SW 1271 (cell line): ENCODE measurements at places on chromosomes 3 and 15.

GRCh38 chr3:51392355-51393133 lies 1.5 kb downstream of the RBM15B start:
- DNase-seq: no peak

GRCh38 chr3:148694116-148694515 lies 3.6 kb upstream of the AGTR1 start:
- DNase-seq: no peak

DNA sequence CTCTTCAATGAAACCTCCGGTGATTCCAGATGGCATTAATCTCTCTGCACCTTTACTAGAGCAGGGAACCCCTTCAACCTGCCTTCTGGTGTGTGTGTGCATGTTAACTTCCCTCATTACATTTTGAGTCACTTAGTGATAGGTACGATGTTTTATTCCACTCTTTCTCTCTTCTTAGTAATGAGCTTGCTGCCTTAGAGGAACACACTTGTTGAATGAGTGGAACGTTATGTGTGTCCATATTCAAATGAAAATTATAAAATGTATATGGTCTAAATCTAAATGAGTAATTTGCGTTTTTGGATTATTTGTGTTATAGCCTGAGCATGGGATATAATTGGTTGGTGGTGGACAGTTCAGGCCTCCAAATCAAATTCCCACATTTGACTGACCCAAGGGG lies 12.1 kb downstream of the MAP2K5 start:
- no peak for DNase-seq

DNA sequence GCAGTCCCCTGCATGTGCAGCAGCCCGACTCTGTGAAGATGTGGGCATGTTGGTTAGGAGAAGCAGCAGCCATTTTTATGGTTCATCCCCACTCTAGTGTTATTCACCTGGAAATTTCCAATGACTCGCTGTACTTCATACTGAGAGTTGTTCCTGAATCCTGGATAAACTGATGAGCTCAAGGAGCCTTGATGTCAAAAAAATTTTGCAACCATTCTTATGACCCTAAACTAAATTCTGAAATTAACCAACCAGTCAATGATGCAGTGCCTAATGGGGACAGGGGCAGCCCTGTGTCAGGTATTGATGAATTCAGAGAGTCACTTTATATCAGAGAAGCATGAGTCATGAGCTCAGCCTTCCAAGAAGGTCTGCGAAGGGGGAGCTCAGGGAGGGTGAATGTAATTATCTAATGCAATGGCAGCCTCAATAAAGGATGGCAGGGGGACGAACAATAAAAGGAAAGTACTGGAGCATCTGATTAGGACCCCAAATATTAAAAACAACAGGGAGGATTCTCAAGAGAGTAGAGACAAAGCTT lies 108.4 kb upstream of the VEPH1 start:
- DNase-seq: no peak

DNA sequence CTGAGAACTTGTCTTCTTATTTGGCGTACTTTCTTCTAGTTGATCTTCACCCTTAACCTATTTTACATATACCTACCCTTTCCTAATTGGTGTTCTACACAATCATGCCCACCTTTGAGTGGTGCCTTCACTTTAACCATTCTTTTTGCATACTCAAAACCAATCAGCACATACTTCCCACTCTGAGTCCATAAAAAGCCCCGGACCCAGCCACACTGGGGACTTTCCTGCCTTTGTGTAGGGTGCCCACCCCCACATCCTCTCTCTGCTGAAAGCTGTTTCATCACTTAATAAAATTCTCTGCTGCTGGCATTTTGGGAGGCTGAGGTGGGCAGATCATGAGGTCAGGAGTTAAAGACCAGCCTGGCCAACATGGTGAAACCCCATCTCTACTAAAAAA lies 15.9 kb upstream of the CHST2 start:
- DNase-seq: no peak

GRCh38 chr3:195032955-195033354 lies 238.0 kb downstream of the XXYLT1 start:
- DNase-seq: no peak

DNA sequence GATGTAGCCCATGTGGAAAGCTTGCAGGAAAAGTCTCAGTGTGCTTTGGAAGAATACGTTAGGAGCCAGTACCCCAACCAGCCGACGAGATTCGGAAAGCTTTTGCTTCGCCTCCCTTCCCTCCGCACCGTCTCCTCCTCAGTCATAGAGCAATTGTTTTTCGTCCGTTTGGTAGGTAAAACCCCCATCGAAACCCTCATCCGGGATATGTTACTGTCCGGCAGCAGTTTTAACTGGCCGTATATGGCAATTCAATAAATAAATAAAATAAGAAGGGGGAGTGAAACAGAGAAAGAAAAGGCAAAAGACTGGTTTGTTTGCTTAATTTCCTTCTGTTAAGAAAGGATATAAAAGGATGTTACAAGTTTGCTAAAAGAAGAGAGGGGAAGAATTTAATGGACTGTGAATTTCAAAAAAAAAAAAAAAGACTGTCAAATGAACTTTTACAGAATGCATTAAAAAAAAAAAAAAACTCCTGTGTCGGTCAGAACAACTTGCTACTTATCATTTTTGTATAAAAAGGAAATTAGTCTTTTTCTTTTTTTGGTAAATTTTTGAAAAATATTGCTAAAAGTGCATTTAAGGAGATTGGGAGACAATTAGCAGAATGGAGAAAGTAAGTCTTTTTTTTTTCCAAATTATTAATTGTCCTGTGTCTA lies 7.0 kb downstream of the NR2F2 start:
- peak; percentile 40 for DNase-seq

DNA sequence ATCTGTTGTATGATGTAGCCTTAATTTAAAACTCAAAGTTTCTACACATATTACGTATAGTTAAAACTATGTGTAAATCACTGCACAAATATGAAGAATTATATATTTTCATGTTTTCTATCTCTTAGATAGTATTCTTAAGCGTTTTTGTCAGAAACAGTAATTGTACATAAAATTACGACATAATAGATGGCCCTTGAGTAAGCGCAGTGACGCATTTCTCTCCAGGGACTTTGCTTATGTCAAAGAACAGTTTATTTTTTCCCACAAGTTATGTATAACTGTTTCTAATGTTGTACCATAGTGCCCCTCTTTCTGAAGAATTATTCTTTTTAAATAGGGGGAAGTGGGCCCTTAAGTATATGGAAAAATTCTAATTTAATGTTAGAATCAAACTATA lies 934.0 kb downstream of the VGLL3 start:
- no peak for DNase-seq

DNA sequence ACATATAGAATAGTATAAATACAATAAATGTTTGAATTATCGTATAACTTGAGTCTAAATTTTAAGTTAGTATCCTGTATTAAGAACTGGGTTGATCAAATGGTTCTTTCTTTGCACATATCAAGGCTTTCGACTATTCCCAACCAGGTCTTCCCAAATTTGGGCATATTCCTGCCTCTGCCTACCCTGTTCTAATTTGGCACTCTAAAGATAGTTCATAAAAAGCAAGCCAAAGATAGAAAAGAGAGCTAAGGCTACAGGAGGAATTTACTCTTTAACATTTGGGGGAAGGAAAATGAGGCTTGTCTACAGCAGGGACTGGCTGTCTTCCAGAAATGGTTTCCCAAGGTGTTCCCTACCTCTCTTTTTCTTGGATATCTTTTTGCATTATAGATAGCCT lies 36.1 kb downstream of the SLC35A5 start:
- DNase-seq: no peak

DNA sequence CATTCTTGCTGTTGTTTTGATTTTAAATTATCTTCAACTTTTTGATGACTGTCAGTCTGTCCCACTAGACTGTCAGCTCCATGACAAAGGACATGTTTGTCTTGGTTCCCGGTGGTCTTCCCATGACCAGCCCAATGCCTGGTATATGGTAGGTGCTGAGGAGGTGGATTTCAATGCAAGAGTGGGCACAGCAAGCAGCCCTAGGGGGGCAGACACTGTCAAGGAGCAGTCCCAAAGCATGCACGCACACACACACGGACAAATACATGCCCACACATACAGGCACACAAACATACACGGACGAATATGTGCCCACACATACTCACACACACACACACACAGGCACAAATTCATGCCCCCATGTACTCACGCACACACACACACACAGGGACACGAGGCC lies 12.0 kb downstream of the KLF15 start:
- DNase-seq: no peak

DNA sequence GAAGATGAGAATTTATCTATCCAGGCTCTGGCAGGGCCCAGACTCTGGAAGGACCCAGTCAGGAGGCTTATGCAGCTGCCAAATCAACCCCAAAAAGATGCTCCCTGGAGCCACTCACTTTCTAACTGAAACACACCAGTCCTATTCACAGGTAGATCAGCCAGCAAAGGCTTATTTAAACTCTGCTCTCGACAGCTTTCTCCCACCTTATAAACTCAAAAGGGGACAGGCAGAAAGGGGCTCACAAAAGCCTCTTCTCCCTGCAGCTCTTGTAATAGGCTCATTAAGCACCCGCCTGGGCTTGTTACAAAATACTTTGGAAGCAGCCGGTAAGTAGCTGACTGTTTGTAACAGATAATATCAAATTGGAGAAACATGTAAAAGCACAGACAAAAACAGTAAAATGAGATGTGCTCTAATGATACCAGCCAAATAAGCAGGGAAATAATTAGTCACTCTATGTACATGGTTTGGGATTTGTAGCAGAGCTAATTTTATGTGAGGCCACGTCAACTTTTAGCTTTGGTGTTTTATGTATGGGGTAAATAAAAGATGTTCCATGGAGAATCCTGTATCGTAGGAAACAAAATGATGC lies 213.8 kb downstream of the NR2F2 start:
- no peak for DNase-seq

DNA sequence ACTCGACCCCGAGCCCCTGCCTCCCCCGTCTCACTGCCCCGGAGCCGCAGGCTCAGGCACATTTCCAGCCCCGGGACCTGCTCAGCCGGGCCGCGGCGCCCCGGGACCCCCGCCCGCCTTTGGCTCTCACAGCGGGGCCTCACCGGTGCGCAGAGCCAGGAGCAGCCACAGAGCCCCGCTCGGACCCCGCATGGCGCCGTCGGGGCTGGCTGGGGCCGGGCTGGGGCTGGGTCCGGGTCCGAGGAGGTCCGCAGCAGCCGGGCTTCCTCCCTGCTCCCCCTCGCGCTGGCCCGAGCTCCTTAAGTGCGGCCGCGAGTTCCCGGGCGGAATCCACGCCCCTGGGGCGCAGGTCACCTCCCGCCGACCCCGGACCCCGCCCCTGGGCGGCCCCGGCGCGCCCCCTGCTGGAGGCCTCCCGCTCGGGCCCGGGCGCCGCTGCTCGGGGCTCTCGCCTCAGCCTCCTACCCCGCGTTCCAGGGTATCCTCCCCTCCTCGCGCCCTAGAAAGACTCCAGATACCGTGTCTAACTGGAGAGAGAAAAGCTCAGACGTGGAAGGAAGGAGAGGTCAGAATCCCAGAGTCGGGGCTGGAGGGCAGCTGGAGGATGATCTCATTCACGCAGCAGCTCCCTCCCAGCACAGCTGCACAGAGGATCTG lies at the start of gene MELTF:
MELTF (minus strand) TSS at position 307 of the 657 bp plus-strand sequence; CDS start at position 192, 115 bp downstream.
- peak; percentile 46 for DNase-seq

DNA sequence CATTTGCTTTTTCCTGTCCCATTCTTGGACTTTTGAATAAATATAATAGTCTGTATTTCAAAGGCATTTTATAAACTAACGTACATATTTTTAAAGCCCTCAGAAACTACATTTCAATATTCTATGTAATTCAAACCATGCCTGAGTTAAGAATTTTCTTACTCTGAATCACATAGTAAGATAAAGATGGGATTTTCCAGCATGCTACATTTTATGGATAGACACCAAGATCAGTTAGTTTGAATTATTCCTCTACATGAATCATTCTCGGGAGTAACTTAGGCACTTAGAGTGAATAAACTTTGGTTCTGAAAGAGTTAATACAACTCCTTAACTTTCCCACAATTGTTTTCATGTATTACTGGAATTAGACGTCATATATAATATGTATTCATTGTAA lies 713.3 kb upstream of the CBLB start:
- DNase-seq: no peak

DNA sequence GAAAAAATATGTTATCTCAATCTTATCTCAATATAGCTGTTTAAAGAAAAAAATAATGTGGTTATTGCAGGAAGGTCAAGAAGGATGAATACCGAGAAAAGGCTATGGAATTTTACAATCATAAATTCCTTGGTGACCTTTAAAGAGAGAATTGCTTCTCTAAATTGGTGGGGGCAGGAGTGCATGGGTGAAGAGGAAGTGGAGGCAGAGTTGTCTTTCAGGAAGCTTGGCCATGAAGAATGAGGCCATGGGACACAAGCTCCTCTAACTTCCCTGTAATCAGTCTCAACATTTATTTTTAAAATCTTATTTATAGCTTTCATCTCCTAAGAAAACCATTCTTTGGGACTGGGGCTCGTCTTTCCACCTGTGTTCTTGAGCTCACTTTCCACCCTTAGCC lies 22.4 kb upstream of the ALDH1A2 start:
- DNase-seq: no peak

DNA sequence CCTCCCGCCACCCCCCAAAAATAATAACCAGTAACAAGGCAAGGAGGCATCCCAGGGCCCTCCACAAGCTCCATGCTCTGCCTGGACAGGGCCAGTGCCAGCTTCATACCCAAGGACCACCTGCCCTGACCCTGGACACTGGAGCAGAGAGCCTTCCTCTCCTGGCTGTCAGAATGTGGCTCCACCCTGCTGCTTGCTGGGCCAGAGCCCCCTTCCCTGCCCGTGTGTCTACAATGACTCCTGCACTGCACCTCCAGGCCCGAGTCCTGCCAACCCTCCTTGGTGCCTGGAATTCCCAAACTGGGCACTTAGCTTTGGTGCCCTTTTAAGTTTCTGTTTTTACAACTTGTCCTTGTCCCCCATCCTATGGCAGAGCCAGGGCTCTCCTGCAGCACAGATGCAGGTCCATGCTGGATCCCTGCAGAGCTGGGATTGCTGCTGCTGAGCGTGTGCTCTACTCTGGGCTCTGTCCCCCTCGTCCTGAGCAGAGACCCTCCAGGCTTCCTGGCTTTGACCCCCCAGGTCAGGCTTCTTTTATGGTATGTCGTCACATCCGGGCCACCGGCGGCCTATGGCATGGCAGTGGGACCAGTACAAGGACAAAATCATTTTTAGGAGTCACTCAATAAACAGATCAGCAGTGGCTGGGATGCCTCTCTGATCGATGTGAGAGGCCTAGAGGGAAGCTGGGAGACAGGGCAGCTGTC lies 11.4 kb upstream of the SNRPA1 start:
- DNase-seq: no peak

DNA sequence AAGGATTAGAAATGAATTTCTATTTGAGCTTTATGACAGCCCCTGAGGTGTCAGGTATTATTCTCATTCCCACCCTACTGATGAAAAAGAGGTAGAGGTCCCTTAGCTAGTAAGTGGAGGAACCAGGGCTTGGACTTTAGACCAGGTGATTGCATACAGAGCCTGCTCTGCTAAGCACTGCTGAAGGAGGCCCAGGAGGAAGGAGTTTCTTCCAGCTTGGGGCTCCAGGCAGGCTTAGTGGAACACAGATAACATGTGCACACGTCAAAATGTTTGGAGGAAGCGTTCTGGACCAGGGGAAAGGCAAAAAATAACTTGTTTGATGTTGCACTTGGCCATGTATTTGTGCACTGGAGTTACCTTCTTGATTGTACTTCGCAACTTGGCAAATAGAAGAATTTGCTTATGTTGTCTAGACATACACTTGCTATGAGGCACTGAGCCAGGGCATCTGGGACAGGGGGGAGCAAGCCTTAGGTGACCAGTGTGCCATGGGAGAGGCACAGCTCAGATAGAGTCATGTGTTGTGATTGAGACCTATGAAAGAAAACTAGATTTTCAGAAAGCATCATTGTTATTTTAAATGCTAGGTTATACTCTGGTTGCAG lies 22.4 kb downstream of the IFT122 start:
- DNase-seq: no peak

- DNase-seq: no peak
Measured at GRCh38 chr3:119181765-119182164, 8.4 kb downstream of the UPK1B start.

- peak; percentile 86 for DNase-seq
Measured at GRCh38 chr3:132135628-132136333, 101.0 kb upstream of the CPNE4 start.
